ENCODE measurements at places on chromosomes 7 and 10. TPM values are rescaled to one million over a fixed set of nuclear protein-coding genes. Genes with fewer than 3 reads are reported as not detected.

CHST15 gene
- 0.13 TPM for total RNA-seq

WIPF3 gene
- total RNA-seq = 2.6 TPM

SPACDR gene
- total RNA-seq = 1.2 TPM

GPR85 gene
- 4.6 TPM for total RNA-seq

DNA sequence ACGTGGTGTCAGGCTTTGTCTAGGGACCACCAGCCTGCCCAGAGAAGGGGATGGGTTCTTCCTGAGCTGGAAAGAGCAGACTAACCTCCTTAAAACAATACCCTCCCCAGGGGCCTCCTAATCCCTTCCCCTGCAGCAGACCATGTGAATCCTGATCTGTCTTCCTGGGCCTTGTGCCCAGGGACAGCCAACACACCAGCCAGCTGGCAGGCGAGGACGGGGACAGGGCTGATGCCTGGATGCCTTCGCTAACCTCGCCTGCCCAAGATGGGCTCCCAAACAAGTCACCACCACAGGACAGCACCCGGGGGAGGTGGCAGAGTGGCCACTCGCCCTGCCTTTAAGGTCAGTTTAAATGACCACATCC, 17.6 kb downstream of the PODXL start:
- peaks cover 49% of the 10 kb centered on the region for H3K27me3 ChIP-seq
- H3K36me3 ChIP-seq = no peaks in the 10 kb centered on the region
- DNase-seq = no peak
- H3K27ac ChIP-seq = no peak overlapping the region
- no peak overlapping the region for H3K4me3 ChIP-seq
- no peaks in the 10 kb centered on the region for H3K4me1 ChIP-seq

DNA sequence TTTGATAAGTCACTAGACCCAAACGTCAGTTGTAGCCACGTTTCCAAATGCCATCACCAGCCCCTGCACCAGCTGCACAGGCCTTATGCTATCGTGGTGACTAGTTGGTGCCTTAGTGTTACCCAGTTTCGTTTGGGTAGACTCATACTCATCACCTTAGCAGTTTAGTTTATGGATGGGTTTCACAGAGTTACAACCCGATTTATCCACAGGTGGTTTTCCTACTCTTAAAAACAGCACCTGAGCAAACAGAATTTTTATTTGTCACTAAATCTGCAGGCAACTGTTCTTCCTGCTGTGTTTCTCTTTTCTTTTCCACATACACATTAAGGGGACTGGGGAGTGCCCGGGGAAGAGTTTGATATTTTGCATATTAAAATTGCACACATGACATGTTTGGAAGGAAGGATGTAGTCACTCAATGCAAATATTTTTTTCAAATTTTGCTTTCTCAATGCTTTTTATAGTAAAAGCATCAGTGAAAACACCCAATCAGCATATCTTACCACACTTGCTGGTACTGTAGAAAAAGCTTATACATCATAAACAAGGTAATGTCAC, 41.6 kb downstream of the PDSS1 start:
- no peaks in the 10 kb centered on the region for H3K27me3 ChIP-seq
- DNase-seq = no peak
- H3K4me3 ChIP-seq = no peak overlapping the region
- H3K4me1 ChIP-seq = no peaks in the 10 kb centered on the region
- H3K27ac ChIP-seq = no peak overlapping the region

DNA sequence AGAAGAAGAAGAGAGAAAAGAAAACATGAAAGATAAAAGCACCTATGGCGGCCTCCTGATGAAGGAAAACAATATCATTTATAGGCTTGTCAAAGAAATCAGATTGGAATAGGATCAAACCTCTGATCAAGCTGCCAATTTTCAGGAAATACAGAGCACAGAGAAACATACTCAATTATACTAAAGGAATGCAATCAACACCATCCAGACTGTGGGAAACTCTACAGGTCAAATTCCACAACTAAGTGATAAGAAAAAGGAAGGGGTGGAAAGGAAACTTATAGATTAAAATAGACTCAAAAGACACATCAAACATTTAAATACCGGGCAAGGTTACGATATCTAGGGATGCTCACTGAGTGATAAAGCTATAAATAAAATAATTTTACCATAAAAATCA, 39.3 kb downstream of the AOAH start:
- no peaks in the 10 kb centered on the region for H3K27me3 ChIP-seq
- no peaks in the 10 kb centered on the region for H3K36me3 ChIP-seq
- no peak overlapping the region for H3K27ac ChIP-seq
- H3K4me1 ChIP-seq = no peaks in the 10 kb centered on the region
- no peak overlapping the region for H3K4me3 ChIP-seq

- H3K27ac ChIP-seq = no peak overlapping the region
- no peaks in the 10 kb centered on the region for H3K27me3 ChIP-seq
- H3K4me1 ChIP-seq = no peaks in the 10 kb centered on the region
- no peak for DNase-seq
- H3K36me3 ChIP-seq = no peaks in the 10 kb centered on the region
Observed at GRCh38 chr7:53500076-53500475, 464.6 kb downstream of the POM121L12 start.

GRCh38 chr10:72818076-72818475, 75.5 kb upstream of the OIT3 start:
- no peak for DNase-seq
- no peaks in the 10 kb centered on the region for H3K27me3 ChIP-seq

DNA sequence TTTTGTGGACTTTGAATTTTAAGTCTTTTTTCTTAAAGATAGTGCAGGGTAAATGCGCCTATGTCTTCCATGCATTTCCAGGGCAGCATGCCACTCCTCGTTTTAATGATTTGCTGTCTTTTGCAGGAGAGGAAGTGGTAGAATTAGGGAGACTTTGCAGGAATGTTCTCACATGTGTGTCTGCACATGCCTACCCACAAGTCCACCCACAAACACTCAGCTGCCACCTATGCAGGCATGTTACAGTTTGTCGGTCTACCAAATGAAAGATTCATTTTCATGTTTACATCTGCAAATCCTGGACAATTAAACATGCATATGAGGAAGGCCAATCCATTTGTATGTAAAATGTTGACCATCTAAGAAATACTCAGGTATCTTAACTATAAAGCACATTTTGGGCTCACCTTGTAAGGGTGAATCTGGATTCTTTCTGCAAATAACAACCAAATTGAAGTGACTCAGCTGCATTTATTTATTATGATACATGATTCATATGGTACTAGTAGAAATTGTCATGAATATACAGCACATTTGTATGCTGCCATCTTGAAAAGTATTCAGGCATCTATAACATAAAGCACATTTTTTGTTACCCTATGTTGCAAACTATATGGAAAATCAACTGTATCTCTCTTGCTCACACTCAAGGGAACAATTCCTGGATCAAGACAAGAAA, 4.7 kb upstream of the TEX36 start:
- H3K27ac ChIP-seq = no peak overlapping the region
- no peak overlapping the region for H3K4me3 ChIP-seq
- peaks cover 48% of the 10 kb centered on the region for H3K27me3 ChIP-seq
- no peak for DNase-seq
